ENCODE measurements at places on chromosomes 2 and 18.

- DNase-seq: no peak
These were observed 68.6 kb downstream of the GATA6 start for GRCh38 chr18:22238036-22238435.

DNA sequence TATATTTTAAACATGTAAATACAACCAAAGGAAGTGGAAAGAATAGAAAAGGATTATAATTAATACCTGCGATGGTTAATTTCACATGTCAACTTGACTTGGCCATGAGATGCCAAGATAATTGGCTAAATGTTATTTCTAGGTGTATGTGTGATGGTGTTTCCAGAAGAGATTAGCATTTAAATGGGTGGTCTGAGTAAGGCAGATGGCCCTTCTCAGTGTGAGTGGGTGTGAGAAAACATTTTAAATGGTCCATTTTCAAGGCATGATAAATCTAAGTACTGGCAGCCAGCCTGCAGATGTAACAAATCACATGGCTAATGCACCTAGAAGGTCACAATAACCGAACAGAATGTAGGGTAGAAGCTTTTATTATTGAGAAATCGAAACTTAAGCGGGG, 99.6 kb upstream of the CDH7 start:
- no peak for DNase-seq

GRCh38 chr18:6628187-6628586, 101.3 kb upstream of the ARHGAP28 start:
- DNase-seq: peak; percentile 5

DNA sequence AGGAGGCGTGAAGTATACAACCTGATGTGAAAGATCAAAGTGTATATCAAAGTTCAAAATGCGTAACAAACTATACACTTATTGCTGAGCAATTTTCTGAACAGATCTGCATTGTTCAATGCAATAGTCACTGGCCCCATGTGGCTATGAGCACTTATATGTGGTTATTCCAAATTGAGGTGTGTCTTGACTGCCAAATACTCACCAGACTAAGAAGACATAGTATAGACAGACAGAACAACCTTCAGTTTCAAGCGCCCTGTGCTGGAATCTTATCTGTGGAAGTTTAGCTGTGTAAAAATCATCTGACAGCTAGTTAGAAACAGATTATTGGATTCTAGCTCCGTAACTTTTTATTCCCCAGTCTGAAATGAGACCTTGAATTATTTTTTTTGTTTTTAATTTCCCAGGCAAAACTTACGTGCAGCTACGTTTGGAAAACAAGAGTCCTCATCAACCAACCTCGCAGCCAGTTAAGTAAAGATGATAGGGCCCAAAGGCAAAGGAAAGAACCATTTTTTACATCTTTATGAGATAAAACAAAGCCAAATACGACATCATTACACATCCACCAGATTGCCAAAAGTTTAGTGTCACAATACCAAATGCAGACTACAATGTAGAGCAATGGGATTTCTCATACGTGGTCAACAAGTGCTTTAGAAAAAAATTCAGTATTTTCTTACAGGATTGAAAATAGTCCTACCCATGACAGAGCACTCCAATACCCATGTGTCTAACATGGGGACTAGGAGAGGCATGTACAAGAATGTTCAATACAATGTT, 37.2 kb downstream of the MBOAT2 start:
- peak; percentile 55 for DNase-seq

DNA sequence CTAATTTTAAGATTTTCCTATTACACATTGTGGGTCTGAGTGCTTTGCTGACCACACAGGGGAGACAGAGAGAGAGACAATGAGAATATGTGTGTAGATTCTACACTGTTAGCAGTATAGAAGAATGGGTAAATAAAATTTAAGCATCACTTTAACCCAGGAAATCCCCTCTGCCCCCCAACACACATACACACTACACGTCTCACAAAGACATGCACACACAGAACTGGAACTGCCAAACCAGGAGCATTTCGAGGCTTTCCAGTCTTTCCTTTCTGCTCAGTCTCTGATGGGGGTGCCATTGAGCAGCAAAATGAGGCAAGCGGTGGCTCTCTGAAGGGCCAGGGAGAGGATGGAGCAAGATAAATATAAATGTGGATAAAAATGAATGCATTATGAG, 2.5 kb downstream of the MERTK start:
- DNase-seq: peak; percentile 50

DNA sequence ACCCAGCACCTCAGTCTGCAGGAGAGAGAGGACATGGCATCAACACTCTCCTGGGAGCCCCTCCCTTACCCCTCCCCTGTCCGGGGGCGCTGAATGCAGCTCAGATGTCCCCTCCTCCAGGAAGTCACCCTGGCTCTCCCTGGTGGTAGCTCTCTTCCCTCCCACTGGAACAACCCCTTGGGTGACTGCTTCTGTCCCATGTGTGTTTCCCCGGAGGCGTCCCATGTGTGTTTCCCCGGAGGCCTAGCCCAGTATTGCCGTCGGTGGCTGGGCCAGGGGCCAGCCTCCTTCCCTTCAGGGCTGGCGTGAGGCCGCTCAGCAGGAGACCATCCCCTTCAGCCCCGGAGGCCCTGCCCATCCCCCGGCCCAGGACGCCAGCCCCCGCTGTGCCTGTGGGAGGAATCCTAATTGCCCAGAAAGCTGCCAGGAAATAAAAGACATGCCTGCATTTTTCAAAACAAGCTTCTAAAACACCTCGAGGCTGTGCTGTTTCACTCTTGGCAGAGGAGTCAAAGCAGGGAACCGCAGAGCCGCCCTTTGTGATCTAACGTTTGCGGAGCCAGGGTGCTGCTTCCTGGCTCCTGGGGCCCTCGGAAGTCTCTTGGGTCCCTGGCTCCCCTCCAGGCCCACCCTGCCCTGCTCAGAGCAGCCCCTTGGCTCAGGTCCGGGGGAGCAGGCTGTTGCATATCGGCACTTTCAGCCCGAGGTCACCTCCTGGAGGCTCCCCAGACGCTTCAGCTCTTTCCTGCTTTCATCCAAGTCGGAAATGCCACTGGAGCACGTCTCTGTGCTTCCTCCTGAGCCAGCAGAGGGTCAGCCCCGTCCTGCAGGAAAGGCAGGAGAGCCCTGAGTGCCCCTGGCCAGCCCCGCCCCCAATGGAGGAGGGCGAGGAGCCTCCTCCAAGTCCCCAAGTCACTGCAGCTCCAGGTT, 11.4 kb downstream of the SNED1 start:
- DNase-seq: peak; percentile 82

- no peak for DNase-seq
These were observed 66.3 kb downstream of the TANC1 start for GRCh38 chr2:159034713-159035112.

DNA sequence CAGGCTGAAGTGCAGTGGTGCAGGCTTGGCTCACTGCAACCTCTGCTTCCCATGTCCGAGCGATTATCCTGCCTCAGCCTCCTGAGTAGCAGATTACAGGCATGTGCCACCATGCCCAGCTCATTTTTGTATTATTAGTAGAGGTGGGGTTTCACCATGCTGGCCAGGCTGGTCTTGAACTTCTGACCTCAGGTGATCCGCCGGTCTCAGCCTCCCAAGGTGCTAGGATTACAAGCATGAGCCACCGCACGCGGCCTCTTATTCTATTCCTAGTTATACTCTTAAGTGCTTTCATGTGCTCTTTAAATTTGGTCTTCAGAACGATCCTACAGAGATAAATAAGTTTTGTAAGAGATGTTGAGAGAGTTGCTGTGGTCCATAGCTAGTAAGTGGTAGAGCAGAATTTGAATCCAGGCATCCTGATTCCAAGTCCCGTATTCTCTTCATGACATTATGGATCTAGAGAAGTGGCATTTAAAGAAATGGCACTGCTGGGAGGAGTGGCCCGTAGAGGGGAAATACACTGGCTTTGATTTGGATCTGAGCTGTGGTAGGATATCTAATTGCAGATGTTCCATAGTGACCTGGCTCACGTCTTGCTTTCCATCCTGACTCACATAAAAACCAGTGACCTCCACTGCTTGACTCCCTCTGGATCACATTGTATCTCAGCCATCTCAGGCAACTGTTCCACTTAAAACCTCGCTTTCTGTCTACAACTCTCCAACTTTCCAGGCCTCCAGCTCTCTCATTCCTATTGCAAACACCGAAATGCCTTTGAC, 22.8 kb upstream of the ME2 start:
- DNase-seq: no peak

GRCh38 chr2:215299337-215299859, 12.5 kb upstream of the ATIC start:
- no peak for DNase-seq

GRCh38 chr2:181140414-181140813, 160.0 kb downstream of the UBE2E3 start:
- DNase-seq: peak; percentile 49

DNA sequence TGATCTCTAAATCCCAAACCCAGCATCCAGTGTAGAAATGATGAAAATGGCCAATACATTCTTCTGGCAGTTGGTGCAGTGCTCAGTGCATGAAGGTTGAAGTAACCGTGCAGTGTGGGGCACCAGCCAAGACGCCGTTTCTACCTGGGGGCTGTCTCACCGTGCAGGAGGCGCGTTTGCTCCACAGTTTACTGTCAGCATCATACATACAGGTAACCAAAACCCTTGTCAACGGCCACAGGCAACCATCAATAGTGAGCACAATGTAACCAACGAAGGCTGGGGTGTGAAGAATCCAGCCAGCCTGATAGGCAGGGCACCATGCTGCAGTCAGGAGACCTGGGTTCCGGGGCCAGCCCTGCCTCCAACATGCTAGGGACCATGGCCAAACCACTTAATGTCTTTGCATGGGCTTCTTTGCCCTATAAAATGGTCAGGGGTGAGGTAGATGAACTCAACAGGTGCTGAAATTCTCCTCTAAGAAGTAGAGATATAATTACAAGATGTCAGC, 127.5 kb upstream of the ID2 start:
- DNase-seq: no peak

GRCh38 chr2:46540496-46541331, 61.3 kb downstream of the TMEM247 start:
- peak; percentile 41 for DNase-seq

DNA sequence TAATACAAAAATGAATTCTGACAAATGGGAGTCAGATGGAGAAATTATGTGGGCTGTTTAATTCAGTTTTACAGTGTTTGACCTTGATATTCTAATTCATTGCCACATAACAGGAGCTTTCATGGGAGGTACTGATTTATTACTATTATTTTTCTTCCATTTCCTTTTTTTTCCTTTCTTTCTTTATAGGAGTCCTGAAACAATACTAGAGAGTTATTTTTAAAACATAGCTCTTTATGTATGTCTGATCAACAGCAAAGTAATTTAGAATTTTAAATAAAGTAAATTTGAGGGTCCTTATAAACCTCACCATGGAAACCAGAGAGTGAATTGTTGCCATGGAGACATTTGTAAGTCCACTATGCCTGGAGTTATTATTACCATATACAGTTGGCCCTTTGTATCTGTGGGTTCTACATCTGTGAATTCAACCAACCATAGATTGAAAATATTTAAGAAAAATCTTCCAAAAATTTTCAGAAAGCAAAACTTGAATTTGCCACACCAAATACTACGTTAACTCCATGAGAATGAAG, 40.9 kb upstream of the PPP4R1 start:
- DNase-seq: no peak

GRCh38 chr2:32773448-32773808, 145.6 kb downstream of the TTC27 start:
- DNase-seq: no peak

GRCh38 chr18:48138660-48139430, 208.4 kb upstream of the SMAD2 start:
- no peak for DNase-seq

DNA sequence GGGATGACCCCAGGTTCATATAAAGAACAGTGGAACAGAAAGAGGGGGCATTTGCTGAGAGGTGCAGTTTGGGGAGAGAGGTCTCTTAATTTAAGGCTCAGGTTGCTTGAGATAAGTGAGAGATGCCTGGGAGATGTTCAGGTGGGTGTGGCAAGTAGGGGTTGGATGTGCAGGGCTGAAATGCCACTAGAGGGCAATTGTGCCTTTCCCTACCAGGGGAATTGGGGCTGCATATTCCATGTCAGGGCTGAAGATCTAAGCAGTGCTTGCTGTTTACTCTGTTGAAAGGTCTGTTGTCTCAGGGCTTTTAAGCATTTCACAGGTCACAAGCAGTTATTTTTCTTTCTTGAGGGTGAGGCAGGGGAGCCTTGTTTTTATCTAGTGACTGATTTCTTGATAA, 7.8 kb downstream of the CCDC85A start:
- DNase-seq: peak; percentile 70

GRCh38 chr2:40458271-40458794, 6.4 kb upstream of the SLC8A1 start:
- no peak for DNase-seq

GRCh38 chr2:43087413-43087812, 139.0 kb downstream of the ZFP36L2 start:
- no peak for DNase-seq

DNA sequence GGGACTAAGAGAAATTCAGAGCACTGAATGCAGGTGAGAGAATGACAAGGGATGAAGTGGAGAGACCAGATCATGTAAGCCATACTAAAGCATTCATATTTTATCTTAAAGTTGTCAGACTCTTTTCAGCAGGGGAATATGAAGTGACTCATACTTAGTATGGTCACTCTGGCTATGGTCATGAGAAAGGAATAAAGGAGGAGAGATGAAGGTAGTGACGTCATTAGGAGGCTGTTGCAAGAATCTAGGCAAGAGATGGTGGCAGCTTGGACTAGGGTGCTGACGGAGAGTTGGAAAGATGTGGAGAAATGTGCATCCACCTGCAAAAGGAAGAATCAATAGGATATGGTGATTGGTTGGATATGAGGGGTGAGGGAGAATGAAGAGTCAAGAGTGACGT, 203.2 kb upstream of the ACVR2A start:
- DNase-seq: no peak

DNA sequence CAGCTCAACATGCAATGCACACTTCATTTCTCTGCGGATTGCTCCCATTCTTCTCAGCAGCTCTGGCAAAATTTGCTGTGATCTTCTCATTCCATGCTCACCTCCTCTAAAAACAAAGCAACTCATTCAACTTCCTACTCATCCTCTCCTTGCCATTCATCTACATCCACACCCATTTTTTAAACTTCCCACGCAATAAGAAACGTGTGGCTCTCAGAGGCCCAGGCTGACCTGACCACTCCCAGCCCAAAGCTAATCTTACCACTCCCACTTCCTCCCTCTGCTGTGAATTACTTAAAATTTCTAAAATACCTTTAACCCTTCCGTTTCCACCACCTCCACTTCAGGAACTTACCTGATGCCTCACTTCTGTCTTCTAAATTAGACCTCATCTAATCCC, 15.2 kb downstream of the ABCB11 start:
- DNase-seq: no peak

- no peak for DNase-seq
These were observed 260.0 kb downstream of the OTX1 start for GRCh38 chr2:63310614-63311013.

DNA sequence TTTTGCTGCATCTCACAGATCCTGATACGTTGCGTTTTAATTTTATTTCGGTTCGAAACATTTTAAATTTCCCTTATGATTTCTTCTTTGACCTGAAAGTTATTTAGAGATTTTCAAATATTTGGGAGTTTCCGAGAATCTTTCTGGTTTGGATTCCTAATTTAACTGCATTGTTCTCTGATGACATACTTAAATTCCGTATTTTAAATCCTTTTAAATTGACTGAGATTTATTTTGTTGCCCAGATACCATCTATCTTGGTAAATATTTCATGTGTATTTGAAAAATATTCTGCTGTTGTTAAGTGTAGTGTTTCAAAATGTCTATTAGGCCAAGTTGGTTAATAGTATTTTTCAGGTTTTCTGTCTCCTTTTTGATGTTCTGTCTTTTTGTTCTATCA, 37.7 kb downstream of the MROH2A start:
- DNase-seq: no peak

GRCh38 chr2:109525836-109526235, 87.9 kb downstream of the SEPTIN10 start:
- no peak for DNase-seq
